ENCODE measurements at places on chromosomes 6 and 20.

GRCh38 chr6:10014557-10014956 lies 400.3 kb downstream of the TFAP2A start:
- no peak for DNase-seq

DNA sequence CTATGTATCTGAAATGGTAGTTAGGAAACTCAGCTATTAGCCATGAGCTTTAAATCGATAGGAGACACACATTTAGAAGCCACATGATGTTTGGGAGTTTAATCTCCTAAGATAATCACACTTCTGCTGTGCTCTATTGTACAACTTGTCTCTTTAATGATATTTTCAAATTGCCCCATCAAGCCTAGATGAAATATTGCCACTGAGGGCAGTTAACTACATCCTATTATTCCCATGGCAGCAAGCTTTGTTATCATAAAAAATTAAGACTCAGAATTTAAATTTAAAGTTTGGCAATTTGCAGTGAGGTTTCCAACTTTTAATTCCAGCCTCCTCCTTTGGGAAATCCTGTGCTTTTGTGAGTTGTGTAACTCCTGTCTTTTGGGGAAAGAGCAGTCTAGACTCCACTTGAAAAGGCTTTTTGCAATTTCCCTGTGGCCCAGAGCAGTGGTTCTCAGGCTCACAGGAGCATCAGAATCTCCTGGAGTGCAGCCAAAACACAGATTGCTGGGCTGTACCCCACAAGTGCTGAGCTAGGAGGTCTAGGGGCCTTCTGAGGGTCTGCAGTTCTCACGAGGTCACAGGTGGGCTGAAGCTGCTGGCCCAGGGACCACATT lies 792.4 kb downstream of the QKI start:
- DNase-seq: no peak

GRCh38 chr20:22866812-22867341 lies 168.2 kb upstream of the SSTR4 start:
- DNase-seq: no peak

- no peak for DNase-seq
These were observed 2.3 kb upstream of the DLK2 start for GRCh38 chr6:43457643-43458042.

GRCh38 chr20:46652699-46653098 lies 1.4 kb upstream of the SLC13A3 start:
- no peak for DNase-seq

DNA sequence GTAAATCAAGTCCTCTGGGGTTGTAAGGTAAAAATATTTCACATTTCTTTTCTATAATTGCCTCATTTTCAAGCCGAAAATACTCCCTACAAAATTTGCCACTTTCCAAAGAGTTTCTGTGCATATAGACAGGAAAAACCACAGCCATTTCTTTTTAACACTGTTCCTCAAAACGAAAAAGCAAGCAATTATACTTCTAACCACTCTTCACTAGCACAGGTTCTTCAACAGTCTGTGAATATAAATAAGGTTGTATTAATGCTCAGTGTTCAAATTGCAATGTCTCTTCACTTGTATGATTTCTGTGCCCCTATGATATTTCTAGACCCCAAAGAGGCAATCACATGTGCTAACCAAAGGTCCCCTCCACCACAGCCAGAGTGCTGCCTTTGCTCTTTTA lies 206.0 kb downstream of the SIM1 start:
- no peak for DNase-seq

GRCh38 chr6:35049900-35050756 lies 91.0 kb downstream of the TCP11 start:
- DNase-seq: no peak

All from T1000 (cell line).